ENCODE measurements at places on chromosomes 13 and 19. TPM values are rescaled to one million over a fixed set of nuclear protein-coding genes. Genes with fewer than 3 reads are reported as not detected.

IGFL4 gene
- 0.83 TPM for polyA plus RNA-seq

FAM216B gene
- 2.2 TPM for polyA plus RNA-seq

C19orf18 gene
- polyA plus RNA-seq: 1.9 TPM

NUFIP1 gene
- polyA plus RNA-seq: 5.5 TPM

KLF16 gene
- polyA plus RNA-seq: 14.3 TPM

SLC25A41 gene
- 0.50 TPM for polyA plus RNA-seq

TTC9B gene
- polyA plus RNA-seq: 0.21 TPM

CABP5 gene
- polyA plus RNA-seq: not detected

SHD gene
- 4.6 TPM for polyA plus RNA-seq

ATXN8OS gene
- polyA plus RNA-seq: not detected

CEACAM7 gene
- polyA plus RNA-seq: not detected

SBNO2 gene
- polyA plus RNA-seq: 16.2 TPM

ZNF665 gene
- polyA plus RNA-seq: 4.5 TPM

URAD gene
- 38.1 TPM for polyA plus RNA-seq

TRIP10 gene
- 85.7 TPM for polyA plus RNA-seq

NAPA gene
- 192 TPM for polyA plus RNA-seq

PEX11G gene
- polyA plus RNA-seq: 10.6 TPM

TEX101 gene
- polyA plus RNA-seq: not detected

S1PR5 gene
- polyA plus RNA-seq: 0.38 TPM

TEKTIP1 gene
- 1.5 TPM for polyA plus RNA-seq

DDX49 gene
- 57.8 TPM for polyA plus RNA-seq

CYP4F8 gene
- polyA plus RNA-seq: not detected

ANKLE1 gene
- 0.29 TPM for polyA plus RNA-seq

ELANE gene
- polyA plus RNA-seq: 0.81 TPM

ZNF536 gene
- polyA plus RNA-seq: 3.6 TPM

LILRB1 gene
- polyA plus RNA-seq: not detected

BICRA gene
- polyA plus RNA-seq: 3.4 TPM

KANK3 gene
- polyA plus RNA-seq: not detected

ERICH4 gene
- polyA plus RNA-seq: 4.3 TPM

LGI4 gene
- 5.2 TPM for polyA plus RNA-seq

FPR1 gene
- 1.7 TPM for polyA plus RNA-seq

OR4F17 gene
- not detected for polyA plus RNA-seq

LRG1 gene
- polyA plus RNA-seq: 9.8 TPM

CEACAM4 gene
- polyA plus RNA-seq: not detected
